HFF-Myc (cell line): ENCODE measurements at places on chromosomes 2 and 18.

DNA sequence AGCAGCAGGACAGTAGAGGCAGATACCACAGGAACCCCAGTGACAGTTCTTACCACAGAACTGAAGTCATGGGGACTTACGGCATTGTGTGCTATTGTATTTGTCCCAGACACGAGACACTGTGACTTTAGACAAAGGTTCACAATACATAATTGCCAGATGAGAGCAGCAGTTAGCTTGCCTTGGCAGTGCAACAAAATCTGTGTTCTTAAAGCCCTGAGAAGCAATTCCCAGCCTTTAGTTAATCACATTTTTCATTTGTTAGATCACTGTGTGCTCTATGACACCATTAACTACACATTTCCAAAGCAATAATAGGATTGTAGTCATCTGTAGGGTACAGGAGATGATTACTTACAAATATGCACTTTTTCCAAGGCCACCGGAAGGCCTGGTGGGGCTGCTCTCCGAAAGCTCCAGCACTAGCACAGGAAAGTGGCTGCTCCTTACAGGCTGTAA lies 97.5 kb upstream of the LDLRAD4 start:
- no peak for DNase-seq

DNA sequence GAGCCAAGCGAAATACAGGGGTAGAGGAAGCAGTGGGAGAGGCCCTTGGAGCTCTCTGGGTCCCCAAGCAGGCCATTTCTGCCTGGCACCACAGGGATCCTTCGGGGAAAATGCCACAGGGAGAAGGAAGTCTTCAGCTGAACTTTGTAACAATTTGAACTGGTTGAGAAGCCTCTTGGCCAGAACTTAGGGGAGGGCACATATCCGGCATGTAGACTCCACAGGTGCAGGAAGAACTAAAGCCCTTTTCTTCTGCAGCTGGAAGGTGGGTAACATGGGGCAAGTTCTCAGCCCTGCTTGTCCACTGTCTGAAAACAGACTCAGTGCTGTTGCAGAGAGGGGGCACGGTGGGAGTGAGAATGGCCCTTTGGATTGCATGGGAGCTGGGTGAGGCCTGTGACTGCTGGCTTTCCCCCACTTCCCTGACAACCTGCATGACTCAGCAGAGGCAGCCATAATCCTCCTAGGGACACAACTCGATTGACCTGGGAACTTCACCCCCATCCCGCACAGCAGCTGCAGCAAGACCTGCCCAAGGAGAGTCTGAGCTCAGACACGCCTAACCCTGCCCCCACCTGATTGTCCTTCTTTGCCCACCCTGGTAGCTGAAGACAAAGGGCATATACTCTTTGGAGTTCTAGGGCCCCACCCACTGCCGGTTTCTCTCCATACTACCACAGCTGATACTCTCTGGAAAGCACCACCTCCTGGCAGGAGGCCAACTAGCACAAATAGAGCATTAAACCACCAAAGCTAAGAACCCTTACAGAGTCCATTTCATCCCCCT lies 101.6 kb upstream of the FAM136A start:
- no peak for DNase-seq

- no peak for DNase-seq
Observed at GRCh38 chr18:56545464-56545863, 92.9 kb downstream of the TXNL1 start.

DNA sequence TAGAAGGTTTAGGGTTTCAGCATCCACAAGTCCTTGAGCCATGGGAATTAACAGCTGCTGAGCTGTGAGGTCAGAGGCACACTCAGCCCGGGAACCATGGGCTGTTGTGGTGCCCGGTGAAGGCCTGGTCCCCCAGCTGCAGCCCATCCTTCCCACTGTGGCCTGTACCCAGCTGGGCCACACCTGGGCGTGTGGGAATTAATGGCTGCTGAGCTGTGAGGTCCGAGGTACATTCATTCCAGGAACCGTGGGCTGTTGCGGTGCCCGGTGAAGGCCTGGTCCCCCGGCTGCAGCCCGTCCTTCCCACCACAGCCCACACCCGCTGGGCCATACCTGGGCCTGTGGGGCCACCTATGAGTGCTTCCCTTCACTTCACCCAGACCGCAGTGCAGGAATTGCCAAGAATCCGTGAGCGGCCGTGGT lies 25.2 kb downstream of the TMEM18 start:
- no peak for DNase-seq

DNA sequence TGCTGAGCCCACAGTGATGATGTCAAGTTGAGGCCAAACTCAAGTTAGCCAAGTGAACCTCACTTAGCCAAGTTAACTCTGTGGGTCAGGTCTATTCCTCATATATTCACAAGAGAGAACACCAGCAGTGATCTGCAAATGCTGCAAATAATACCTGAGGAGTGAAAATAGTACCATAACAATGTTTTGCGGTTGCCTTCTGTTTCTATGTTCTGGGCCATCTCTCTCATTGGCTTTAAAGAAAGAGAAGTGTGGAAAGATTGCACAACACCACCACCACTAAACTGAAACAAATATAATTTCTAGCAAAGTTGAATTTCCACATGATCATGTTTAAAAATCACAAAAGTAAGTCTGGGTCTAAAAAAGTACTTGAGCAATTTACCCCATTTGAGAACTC lies 211.1 kb upstream of the GALNT5 start:
- DNase-seq: no peak

- no peak for DNase-seq
Observed at GRCh38 chr18:32867330-32867729, 94.5 kb upstream of the KLHL14 start.

DNA sequence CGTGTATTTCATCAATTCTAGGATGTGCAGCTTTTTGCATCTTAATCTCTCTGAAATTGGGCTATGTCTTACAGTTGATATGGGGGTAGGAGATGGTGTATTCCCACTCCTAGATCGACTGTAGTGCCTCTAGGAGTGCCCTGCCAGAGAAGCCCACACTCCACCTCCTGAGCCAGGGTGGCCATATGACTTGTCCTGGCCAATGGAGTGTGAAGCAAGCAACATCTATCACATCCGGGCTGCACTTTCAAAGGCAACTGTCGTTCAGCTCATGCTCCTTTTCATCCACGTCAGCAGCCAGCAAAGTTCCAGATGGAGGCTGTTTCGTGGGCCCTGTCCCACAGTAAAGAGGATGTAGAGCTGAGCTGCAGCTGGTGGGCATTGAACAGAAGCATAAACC lies 149.4 kb upstream of the SLC1A4 start:
- DNase-seq: no peak

- no peak for DNase-seq
Observed at GRCh38 chr18:9808295-9809241, 77.2 kb upstream of the TXNDC2 start.

DNA sequence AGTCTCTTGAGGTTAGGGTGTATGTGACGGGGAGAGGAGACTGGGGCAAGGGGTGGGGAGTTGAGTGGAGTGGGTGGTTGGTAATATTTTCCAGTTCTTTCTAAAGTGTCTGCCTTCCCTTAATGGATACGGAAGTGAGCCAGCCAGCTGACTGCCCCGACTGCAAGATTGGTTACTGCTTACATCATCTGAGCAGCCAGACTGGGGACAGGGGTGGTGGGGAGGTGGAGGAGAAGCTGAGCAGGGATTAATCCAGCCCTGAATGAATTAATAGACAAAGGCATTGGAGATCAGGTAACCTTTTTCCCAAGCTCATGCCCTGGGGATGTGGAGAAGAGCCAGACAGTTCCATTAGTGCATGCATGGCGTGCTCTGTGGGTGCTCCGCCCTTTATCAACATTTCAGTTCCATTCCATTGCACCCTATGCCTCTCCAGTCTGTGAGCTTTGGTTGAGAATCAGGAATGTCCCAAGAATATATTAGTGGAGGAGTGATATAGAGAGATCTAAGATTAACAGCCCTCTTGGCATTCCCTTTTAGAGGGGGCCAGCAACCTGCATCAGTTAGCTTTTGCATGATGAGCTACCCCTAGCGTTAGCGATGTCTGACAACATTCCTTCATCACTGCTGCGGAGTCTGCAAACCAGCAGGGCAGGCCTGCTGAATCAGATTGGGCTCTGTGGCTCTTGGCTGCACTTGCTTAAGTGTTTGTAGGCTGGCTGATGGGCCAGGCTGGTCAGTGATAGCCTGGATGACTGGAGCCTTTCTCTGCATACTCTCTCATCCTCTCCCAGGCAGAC lies 67.4 kb downstream of the TNP1 start:
- no peak for DNase-seq

DNA sequence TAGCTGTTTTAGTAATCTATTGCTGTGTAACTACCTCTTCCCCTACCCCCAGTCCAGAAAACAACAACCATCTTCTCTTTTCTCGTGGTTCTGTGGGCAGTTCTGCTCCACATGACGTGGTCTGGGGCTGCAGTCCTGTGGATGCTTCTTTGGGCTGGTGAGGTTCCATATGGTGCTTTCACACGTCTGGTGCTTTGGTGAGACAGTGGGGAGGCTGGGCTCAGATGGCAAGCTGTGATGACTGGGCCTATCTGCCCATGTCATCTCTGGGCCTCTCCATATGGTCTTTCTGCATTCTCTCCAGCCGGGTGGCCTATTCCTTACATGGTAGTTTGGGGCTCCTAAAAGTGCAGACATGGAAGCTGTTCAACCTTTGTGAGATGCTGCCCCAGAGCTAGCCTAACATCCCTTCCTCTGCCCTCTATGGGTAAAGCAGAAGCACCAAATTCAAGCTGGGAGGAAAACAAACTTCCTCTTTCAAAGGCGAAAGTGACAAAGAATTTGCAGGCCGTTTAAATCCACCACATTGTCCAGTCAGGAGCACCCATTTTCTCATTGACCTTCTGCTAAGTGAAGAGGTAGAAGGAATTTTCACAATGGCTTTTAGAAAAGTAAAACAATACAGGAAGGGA lies 68.3 kb upstream of the IL1R1 start:
- no peak for DNase-seq

DNA sequence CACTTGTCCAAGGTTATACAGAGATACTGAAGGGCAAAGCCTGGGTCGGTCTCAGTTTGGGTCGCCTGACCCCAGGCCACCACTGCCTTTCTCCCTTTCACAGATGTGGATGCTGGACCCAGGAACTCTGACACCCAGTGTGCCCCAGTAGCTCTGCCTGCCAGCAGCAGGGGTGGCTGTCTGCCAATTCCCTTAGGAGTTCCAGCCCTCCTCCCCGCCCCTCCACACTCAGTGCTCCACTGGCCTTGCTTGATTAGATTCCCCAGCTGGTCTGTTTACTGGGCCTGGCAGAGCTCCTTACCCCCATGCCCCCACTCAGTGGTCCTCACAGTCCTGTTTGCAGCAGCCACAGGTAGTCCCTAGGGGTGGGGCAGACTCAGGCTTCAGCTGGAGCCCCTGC lies 75.5 kb downstream of the NPAS2 start:
- DNase-seq: no peak

DNA sequence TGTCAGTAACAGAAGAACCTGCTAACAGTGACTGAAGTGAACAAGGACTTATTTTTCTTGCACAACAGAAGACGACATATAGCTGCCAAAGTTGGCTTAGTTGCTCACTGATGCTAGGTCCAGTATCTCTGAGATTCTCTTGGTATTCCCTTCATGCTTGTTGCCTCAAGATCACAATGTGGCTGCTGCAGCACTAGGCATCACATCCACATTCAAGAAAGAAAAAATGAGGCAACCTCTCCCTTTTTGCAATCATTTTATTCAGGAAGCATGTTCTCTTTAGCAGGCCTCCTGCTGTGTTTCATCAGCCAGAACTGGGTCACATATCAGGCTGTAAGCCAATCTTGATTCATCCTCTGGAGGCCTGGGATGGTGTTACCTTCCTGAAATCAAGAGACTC lies 11.7 kb upstream of the MAPK4 start:
- no peak for DNase-seq

GRCh38 chr2:55876429-55877086 lies 47.0 kb downstream of the EFEMP1 start:
- no peak for DNase-seq

DNA sequence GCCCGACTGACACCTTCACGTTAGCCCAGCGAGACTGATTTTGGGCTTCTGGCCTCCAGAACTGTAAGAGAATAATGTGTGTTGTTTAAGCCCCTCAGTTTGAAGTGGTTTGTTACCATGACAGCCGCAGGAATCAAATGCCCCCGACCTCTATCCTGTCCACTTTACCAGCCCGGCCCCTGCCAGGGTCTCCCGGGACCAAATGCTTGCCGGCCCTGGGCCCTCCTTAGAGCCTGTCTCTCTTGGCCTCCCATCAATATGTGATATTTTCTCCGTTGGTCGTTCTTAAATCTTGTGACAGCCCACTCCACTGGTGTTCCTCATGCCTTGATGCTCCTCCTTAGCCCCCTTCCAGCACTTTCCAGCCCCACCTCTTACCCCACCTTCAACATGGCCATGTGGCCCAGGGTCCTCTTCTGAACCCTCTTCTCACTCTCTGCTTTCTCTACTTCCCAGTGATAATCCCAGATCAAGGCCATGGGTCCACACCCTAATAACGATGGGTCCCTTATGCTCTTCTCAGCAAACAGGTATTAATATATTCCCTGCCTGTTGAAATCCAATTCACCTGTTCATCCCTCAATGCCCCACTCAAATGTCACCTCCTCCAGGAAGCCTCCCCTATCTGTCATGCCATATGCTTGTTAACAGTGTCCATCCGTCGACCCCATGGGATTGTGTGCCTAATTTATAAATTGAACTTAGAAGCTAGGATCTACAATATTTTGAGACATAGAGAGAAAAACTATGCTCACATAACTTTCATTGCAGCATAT lies 192.8 kb downstream of the ZFP36L2 start:
- DNase-seq: no peak

GRCh38 chr18:4232656-4233055 lies 222.5 kb downstream of the DLGAP1 start:
- DNase-seq: no peak

GRCh38 chr2:68594041-68594440 lies 49.3 kb upstream of the PROKR1 start:
- no peak for DNase-seq

- DNase-seq: no peak
Observed at GRCh38 chr2:55430211-55430975, 10.7 kb upstream of the CCDC88A start.

DNA sequence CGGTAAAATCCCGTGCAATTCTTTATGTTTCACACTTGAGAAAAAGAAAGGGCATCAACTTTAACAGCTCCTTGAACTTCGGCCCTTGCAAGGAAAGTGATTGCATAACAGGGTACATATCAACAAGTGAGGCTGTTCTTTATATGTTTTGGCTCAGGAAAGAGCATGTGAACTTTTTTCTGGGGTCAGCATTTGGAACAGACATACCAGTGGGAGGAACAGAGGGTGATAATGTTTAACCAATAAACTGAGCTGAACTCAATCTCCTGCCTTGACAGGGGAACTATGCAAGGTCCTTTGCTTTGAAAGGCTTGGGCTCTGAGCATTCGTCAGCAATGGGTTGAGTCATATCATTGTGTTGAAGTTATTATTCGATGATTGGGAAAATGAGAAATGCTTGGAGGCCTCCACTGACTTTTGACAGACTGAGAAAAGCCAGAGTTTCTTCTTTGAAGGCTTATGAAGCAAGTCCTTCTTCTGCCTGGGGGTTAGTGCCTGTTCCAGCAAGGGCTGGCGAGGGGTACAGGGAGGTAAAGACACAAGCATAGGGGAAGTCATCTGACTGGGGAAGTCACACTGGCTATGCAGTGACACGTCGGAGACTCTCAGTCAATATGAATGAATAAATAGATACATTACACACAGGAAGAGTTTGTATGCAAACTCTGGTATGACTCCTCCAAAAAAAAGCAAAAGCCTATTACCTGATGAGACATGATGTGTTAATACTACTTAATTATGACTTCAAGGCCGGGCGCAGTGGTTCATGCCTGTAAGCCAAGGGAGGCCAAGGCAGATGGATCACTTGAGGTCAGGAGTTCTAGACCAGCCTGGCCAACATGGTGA lies 57.2 kb downstream of the CYB5A start:
- no peak for DNase-seq
